ENCODE measurements at places on chromosomes 3 and 15. TPM values are rescaled to one million over a fixed set of nuclear protein-coding genes. Genes with fewer than 3 reads are reported as not detected.

SLC22A13 gene
- 0.22 TPM for total RNA-seq

MB21D2 gene
- total RNA-seq: 18.7 TPM

CLDN16 gene
- not detected for total RNA-seq

SPINT1 gene
- 0.66 TPM for total RNA-seq

ECE2 gene
- total RNA-seq: not detected

TNNC1 gene
- 0.33 TPM for total RNA-seq

IL17RD gene
- 6.5 TPM for total RNA-seq

C3orf22 gene
- not detected for total RNA-seq

LRRC2 gene
- total RNA-seq: 7.4 TPM

TRIM42 gene
- not detected for total RNA-seq

CP gene
- not detected for total RNA-seq

SOX14 gene
- not detected for total RNA-seq

AP4E1 gene
- 19.4 TPM for total RNA-seq

C15orf39 gene
- 2.1 TPM for total RNA-seq

HESX1 gene
- 1.4 TPM for total RNA-seq

NR2E3 gene
- total RNA-seq: 0.25 TPM

GYG1 gene
- total RNA-seq: 41.4 TPM

RPP25 gene
- 2.1 TPM for total RNA-seq

CHRNA7 gene
- 0.37 TPM for total RNA-seq

MINAR1 gene
- 0.66 TPM for total RNA-seq

CYP1A2 gene
- not detected for total RNA-seq

FEZF2 gene
- not detected for total RNA-seq

COL6A5 gene
- total RNA-seq: under 0.01 TPM

ATP10A gene
- total RNA-seq: 0.66 TPM

SMARCC1 gene
- 33.7 TPM for total RNA-seq

CPEB1 gene
- total RNA-seq: 35.2 TPM

CD80 gene
- not detected for total RNA-seq

GHRL gene
- total RNA-seq: 0.25 TPM

ANKUB1 gene
- not detected for total RNA-seq

PLCB2 gene
- total RNA-seq: 0.66 TPM

IRAK2 gene
- total RNA-seq: 4.9 TPM

NUSAP1 gene
- total RNA-seq: 51.1 TPM

MESP2 gene
- total RNA-seq: 0.75 TPM

ZBED2 gene
- under 0.01 TPM for total RNA-seq

GREM1 gene
- total RNA-seq: 684 TPM

ZBTB47 gene
- 24.0 TPM for total RNA-seq

BSN gene
- under 0.01 TPM for total RNA-seq

CPN2 gene
- total RNA-seq: not detected

PPM1L gene
- 0.77 TPM for total RNA-seq

PTX3 gene
- 186 TPM for total RNA-seq

ACOX2 gene
- total RNA-seq: 10.2 TPM

LCTL gene
- total RNA-seq: 0.33 TPM

ZNF80 gene
- total RNA-seq: not detected

GRAMD1C gene
- 7.6 TPM for total RNA-seq

TRPC1 gene
- total RNA-seq: 51.9 TPM

Data from uterine smooth muscle cell (primary cell).